ENCODE measurements at places on chromosomes 1 and 21. TPM values are rescaled to one million over a fixed set of nuclear protein-coding genes. Genes with fewer than 3 reads are reported as not detected.
A peak's percentile ranks its signal among the peaks of the same experiment; 100 is the strongest.

The MAN1C1 gene
- 18.5 TPM for polyA plus RNA-seq

The PLA2G2A gene
- polyA plus RNA-seq = not detected

The CLEC20A gene
- polyA plus RNA-seq = 0.32 TPM

The ENAH gene
- 110 TPM for polyA plus RNA-seq

The SORT1 gene
- polyA plus RNA-seq = 54.6 TPM

The SPRR5 gene
- polyA plus RNA-seq = not detected

The OR2M2 gene
- not detected for polyA plus RNA-seq

The AMPD1 gene
- polyA plus RNA-seq = not detected

The SLC45A1 gene
- polyA plus RNA-seq = 3.9 TPM

The IFI44L gene
- 8.5 TPM for polyA plus RNA-seq

The ACBD6 gene
- polyA plus RNA-seq = 67.3 TPM

The C1QTNF12 gene
- polyA plus RNA-seq = 10.3 TPM

The C1orf141 gene
- not detected for polyA plus RNA-seq

The C8A gene
- not detected for polyA plus RNA-seq

- DNase-seq = no peak
Observed at GRCh38 chr1:168266644-168267186, 14.0 kb upstream of the TBX19 start.

DNA sequence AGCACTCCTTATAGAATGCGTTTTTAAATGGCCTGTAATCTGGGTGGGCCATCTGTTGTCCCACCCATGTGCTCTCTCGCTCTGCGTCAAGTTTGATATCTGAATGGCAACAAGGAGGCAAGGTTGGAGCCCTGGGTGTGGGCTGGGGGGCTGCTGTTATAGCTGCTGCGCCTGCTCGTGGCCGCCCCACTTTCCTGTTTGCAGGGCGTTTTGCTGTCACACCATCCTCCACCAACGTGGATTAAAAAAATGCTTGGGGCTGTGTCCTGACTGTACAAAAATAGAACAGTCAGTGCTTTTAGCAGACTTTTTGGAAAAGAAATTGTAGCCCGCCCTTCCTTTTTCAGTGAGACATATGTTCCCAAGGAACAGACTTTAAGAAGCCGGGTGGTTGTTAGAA, 25.4 kb downstream of the UMODL1 start:
- no peak for DNase-seq

DNA sequence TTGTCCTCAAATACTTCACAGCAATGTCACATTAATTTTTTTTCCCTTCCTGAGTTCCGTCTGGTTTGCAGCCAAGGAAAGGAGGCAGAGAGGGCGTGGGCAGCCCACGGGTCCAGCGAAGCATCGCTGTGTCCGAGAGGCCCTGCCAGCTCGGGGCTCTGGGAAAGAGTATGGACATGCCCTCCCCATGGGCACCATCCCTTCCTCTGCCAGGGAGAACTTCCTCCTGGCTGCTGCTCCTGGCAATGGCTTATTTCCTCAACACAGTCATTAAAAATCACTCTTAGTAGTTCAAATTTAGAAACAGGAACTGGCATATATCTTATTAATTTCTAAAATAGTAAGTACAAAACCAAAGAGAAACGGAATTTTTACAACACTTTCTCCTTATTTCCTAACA, 115.4 kb downstream of the RIPK4 start:
- no peak for DNase-seq

- no peak for DNase-seq
Observed at GRCh38 chr1:198258491-198258890, 101.7 kb downstream of the NEK7 start.

DNA sequence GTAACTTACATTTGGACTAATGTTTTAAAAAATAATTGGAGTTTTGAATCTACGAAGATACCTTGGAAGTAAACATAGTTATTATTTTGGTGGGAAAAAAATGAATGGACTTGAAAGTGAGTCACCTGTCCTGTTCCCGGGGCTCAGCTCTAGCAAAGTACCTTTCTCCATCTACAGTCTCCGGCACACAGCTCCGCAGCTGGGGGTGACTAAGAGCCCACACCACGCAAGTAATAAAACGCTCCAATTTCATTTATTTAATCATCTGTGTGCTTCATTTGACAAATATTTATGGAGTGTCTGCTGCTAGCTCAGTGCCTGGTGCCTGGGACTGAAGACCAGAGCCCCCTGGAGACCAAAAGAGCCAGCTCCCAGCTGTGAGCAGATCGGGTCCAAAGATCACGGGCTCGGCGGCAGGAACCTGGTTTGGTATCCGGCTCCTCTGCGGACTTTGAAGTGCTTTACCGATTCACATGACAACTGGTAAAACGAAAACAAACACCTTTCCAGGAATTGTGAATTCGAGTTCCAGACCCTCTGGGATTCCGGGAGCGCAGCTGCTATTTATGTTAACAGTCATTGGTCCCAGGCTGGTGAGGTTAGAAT, 1.7 kb upstream of the RIPK4 start:
- no peak for DNase-seq

GRCh38 chr1:31064718-31065309, 703 bp downstream of the PUM1 start:
- peak; percentile 20 for DNase-seq

DNA sequence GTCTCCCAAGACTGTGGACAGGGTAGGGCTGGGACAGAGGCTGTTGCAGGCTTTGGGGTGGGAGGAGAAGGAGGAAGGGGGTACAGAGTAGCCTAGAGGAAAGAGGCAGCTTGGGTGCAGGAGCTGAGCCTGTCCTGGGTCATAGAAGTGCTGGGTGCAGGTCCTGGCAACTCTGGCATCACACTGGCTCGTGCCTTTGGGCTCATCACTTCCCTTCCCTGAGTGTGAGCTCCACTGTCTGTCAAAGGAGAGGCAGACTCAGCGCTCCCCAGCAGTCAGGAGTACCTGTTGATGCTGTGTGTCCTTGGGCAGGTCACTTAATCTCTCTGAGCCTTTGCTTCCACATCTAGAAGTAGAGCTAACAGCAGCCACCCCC, 157.1 kb downstream of the PTPRU start:
- DNase-seq = no peak

DNA sequence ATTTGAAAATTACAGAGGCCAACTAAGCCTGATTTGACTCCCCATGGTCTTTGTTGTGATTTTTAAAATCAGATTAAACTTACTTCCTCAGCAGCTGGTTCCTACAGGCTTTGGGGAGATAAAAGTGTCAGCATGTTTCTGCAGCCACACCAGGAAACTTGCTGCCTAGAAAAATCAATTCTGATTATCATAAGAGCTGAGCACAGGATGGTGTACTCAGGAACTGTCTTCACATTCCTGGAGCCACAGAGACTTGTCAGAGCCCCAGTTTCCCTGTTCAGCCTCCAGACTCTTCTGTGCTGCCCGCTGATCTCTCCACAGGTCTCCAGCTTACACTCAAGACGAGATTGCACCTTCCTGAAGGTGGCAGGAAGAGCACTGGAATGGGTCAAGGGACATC, 23.9 kb downstream of the RAB3B start:
- DNase-seq = no peak

DNA sequence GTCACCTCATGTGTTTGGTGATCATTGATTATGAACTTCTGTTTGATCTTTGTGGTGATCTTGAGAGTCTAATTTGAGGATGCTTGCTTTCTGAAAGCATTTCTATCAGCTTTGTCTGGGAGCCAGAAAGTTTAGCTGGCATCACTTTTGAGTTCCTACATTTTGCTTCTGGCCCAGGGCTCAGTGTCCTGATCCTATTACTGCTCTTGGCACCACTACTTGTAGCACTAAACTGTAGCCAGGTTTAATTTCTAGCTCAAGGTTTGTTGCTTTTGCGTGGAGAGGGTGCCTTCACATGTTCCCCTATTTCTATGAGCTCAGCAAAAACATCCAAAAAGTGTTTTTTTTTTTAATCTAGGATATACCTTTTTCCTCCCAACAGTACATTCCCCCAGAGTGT, 9.3 kb downstream of the TTC3 start:
- DNase-seq = no peak

- DNase-seq = no peak
Observed at GRCh38 chr1:175208773-175209492, 16.4 kb upstream of the KIAA0040 start.

- DNase-seq = no peak
Observed at GRCh38 chr1:11394592-11395245, 84.2 kb upstream of the DISP3 start.

DNA sequence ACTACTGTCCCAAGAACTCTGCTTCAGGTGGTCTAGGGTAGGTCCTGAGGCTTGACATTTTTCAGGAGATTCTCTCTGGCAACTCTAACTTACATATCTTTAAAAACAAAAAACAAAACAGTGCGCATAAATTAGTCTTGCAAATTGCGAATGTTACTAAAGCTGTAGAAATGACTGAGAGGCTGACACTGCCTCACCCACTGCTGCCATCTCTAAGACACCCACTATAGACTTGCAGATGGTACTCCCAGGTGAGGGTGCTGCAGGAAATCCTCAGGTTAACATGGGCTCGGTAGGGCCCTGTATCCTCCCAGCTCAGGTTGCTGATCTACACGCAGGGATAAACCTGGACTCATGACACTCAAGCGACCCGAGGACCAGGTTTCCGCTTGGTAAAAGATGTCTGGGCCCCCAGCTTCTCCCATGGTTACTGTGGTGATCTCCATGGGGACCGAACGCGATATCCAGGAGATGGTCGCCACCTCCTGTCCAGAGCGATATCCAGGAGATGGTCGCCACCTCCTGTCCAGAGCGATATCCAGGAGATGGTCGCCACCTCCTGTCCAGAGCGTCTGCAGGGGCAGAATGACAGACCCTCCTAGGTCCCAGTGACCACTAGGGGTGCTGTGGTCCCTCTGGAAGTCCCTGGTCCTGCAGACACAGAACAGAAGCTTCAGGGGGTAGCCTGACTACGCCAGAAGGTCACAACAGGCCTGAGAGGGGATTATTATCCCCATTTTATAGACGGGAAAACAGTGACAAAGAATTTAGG, 16.2 kb upstream of the LY9 start:
- DNase-seq = no peak

DNA sequence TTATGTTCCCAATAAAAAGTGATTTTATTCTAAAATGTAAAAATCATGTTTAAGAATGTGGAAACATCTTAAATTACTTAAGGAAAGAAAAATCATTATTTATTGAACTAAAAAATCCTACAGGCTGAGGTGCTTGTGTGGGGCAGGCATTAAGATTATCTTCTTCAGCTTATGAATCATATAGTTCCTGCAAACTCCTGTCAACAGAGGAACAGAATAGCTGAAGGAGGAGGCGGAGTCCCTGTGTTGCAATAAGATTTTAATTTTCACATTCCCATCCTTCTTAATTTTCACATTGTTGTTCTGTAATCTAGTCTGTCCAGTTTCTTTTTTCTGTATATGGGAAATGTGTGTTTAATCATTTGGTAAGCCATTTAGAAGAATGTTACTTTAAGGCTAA, 20.6 kb upstream of the OLFML3 start:
- no peak for DNase-seq

GRCh38 chr21:26909972-26910371, 56.9 kb downstream of the ADAMTS5 start:
- peak; percentile 12 for DNase-seq

DNA sequence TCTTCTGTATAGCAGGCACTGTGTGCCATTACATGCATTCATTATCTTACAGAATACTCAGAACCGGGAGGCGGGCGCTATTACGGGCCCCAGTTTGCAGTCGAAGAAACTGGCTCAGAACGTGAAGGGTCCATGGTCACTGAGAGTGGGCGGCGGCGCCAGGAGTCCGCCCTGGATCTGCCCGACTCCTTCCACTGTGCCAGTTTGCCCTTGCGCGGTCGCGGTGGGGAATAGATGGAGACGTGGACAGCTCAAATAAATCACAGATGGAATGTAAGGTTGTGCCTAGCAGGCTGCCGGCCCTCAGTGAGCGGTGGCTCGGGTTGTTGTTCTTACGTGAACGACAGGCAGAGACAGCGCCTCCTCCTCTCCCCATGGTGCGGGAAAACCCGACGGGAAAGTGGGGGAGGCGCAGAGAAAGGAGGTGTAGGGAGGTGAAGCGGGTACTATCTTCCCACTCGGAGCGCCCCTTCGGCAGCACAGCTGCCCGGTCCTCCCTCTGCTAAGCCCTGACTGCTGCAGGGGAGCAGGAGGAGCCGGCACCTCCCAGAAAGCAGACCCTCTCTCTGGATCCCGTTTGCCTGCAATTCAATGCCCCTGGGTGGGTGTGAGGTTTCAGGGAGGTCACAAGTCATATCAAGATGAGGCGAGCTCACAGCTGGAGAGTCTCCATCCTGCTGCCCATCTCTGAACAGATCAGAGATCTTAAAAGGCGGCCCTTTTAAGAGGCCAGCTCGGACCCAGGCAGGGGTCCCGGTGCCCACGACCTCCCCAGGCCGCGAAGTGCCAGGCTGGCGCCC, 1.1 kb downstream of the COL9A2 start:
- DNase-seq = peak; percentile 32

GRCh38 chr1:30908696-30909364, at the start of gene SDC3:
Gene SDC3, minus strand, starts transcription at chr1:30908758. Its CDS starts 172 bp downstream, at chr1:30908586.
- no peak for DNase-seq

DNA sequence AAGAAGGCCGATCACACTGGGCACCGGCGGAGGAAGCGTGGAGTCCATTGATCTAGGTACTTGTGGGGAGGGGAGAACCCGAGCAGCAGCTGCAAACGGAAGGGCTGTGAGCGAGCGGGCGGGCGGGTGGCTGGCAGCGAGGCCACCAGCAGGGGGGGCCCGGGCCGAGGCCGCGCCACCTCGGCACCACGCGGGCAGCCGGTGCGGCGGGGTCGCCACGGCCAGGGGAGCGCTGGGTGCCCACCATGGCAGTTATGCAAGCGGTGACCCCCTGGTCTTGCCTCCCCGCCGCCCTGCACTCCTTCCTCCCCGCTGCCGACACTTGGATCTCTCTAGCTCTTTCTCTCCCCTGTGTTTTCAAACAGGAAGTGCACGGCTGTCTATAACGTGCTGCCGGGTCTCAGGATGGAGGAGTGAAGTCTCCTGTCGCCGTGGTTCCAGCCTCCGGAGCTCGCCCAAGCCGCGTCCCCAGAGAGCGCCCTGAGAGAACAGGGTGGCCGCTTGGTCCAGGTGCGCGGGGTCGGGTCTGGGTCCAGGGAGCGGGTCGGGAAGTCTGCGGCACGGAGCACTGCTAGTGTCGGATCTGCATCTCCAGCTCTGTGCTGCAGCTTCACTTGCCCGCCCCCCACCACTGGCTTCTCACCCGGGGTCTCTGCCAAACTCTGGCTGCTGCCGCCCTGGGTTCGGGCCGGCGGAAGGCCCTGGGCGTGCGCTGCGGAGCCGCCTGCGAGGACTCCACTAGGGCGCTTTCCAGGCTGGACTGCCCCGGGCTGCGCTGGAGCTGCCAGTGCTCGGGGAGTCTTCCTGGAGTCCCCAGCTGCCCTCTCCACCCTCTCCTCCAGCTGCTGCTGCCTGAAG, 22.7 kb downstream of the LRRC8D start:
- no peak for DNase-seq

- no peak for DNase-seq
Observed at GRCh38 chr1:203517426-203518110, 23.6 kb downstream of the OPTC start.

GRCh38 chr21:27590271-27590670, 623.4 kb upstream of the ADAMTS5 start:
- no peak for DNase-seq

DNA sequence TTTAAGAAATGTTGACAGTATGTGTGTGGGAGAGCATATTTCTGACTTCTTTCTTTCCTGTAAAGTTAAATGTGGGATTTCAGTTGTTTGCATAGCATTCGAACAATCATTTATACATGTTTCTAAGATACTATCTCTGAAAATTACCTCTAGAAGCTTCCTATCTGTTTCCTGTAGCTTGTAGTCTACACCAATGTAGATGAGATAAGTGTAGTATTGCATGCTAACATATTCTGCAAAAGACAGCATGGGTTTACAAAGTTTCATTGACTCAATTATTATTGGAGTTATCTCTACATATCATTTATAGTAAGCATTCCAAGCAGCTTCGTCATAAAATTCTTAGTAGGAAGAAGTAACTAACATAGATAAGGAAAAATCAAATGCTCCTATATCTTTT, 98.9 kb upstream of the DPYD start:
- DNase-seq = no peak

Data from right renal pelvis (tissue), 4 donors.